Activated T-helper 9 cell treated with anti-CD3 and anti-CD28 coated beads, Interleukin-2, amount 50 U/mL, for 16 hours (primary cell): ENCODE measurements at places on chromosomes 1 and 21.

DNA sequence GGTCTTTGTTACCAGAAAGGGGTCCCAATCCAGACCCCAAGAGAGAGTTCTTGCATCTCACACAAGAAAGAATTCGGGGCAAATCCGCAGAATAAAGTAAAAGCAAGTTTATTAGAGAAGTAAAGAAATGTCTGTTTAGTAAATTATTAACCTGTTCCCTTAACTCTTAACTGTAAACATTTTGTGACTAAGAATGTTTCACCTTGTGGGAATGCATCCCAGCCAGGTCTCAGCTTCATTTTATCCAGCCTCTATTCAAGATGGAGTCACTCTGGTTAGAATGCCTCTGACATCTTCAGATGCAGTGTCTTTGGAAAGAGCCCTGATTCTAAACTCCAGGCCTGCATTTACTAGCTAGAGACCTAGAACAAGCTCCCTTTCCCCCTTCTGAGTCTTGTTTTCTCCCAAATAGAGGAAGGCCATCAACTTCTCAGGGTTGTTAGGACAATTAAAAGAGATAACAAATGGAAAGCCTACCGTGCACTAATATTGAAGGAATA is 4.5 kb upstream of the FABP3 start:
- no peak for DNase-seq

DNA sequence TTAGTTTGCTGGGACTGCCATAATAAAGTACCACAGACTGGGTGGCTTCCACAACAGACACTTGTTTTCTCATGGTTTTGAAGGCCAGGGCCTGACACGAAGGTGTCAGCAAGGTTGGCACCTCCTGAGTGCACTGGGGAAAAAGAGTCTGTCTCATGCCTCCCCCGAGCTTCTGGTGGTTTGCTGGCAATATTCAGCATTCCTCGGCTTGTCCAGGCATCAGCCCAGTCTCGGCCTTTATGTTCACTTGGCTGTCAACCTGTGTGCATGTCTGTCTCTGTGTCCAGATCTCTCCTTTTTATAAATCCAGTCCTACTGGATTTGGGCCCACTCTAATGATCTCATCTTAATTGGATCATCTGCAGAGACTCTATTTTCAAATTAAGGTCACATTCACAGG is 72.6 kb downstream of the DOP1B start:
- DNase-seq, result no peak

- no peak for DNase-seq
Measured at GRCh38 chr1:84756455-84757082, 66.3 kb upstream of the SSX2IP start.

- no peak for DNase-seq
Measured at GRCh38 chr1:32901823-32902534, 790 bp upstream of the TMEM54 start.
